ENCODE measurements at places on chromosomes 3 and 15.

- DNase-seq = peak; percentile 10
These were observed 78.4 kb downstream of the WDR72 start for GRCh38 chr15:53681056-53681455.

GRCh38 chr3:143220741-143221140, 101.2 kb downstream of the CHST2 start:
- DNase-seq = no peak

GRCh38 chr15:55235546-55236036, 38.9 kb upstream of the RSL24D1 start:
- no peak for DNase-seq

DNA sequence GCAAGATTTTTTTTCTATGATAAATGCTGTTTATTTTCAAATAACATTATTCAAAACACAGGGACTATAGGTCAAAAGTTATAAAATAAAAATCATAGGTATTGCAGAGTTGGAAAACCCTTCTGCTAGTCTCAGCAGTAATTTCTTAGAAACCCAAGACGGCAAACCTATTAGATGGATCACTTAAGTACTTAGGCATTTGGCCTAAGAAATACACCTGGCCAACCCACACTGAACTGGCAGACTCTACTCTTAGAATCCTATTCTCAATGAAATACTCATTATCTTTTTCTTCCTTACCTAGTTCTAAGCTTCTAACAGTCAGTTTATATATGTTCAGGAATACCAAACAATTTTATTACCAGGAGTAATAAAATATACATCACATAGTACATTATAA, 30.5 kb upstream of the RIOX2 start:
- no peak for DNase-seq

DNA sequence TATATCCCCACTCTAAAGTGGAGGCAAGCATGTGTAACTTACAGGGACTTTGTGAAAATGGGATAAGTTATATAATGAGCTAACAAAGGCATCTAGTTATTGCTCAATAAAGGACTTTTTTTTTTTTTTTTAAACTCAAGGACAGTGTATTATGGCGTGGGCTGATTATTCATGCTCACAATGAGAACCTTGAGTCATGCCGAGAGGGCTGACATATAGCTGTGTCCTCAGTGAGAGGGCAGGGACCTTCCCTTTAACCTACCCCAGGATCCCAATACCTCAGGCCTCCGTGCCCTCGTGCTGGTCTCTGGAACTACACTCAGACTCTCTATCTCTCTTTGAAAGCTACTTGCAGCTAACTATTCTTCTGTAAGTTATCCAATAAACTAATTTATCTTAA, 319.9 kb upstream of the ICE2 start:
- no peak for DNase-seq

- DNase-seq = no peak
These were observed 50.2 kb upstream of the SI start for GRCh38 chr3:165128544-165128943.

- DNase-seq = peak; percentile 33
These were observed 17.6 kb upstream of the CYP11A1 start for GRCh38 chr15:74384881-74385643.
